Tibial nerve (tissue), 4 donors: ENCODE measurements at places on chromosomes 6 and 20. TPM values are rescaled to one million over a fixed set of nuclear protein-coding genes. Genes with fewer than 3 reads are reported as not detected.
A peak's percentile ranks its signal among the peaks of the same experiment; 100 is the strongest.

DNA sequence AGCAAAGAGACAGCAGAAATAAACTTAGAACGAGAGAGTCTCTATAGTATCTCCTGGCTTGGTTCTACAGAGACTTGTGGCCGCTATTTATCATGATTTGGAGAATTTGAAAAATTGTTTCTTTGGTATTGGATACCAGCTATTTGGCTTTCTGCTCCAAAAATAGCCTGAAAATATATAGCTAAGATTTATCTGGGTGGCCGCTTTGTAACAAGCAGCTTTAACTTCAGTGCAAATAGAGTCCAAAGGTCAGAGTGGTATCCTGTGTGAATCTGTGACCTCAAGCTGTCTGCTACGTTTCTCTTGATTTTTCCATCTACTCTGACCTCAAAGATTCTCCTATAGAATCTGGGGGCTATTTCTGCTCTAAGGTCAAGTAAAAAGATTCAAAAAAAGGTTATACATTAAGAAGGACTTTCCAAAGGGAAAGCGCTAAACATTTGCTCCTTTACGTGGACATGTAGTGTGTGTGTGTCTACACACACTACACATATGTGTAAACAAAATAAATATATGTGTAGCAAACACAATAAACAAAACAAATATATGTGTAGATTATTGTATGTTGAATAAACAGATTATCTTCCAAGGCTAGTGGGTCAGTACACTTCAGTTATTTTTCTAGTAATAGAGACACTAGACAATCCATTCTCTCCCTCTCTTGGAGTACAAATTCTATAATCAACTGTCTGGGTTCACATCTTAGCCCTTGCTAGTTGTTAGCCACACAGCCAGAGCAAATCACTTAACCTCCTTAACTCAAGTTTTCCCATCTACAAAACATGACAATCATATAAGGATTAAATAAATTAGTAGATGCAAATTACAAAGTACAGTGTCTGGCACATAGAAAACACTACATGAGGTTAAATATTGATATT is 40.8 kb downstream of the CHD6 start:
- no peak for DNase-seq

- DNase-seq: no peak
Measured at GRCh38 chr6:52373151-52373690, 11.3 kb downstream of the PAQR8 start.

- peak; percentile 28 for DNase-seq
Measured at GRCh38 chr6:3230900-3231246, 3.4 kb upstream of the TUBB2B start.

DNA sequence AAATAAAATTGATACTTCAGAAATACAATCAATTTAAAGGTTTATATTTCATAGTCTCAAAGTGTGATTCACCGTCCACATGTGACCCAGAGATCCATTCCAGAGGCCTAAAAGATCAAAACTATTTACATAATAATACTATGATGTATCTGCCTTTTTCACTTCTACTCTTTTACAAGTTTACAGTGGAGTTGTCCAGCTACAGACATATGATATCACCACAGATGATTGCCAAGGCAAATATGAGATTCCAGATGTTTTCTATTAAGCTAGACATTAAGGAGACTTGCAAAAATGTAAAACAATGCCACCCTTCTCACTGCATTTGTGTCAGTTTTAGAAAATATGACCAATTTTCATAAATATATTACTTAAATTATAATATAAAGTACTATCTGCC is 443.7 kb downstream of the GJA1 start:
- DNase-seq: no peak

DNA sequence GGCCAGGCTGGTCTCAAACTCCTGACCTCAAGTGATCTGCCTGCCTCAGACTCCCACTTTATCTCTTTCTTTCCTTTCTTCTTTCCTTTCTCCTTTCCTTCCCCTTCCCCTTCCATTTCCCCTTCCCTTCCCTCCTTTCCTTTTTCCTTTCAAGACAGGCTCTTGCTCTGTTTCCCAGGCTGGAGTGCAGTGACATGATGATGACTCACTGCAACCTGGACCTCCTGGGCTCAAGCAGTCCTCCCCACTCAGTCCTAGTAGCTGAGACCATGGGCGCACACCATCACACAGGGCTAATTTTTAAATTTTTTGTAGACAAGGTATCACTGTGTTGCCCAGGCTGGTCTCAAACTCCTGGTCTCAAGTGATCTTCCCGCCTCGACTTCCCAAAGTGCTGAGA is 377.6 kb upstream of the ZFP64 start:
- DNase-seq: no peak

RAB32 gene
- 23.2 TPM for total RNA-seq

DNA sequence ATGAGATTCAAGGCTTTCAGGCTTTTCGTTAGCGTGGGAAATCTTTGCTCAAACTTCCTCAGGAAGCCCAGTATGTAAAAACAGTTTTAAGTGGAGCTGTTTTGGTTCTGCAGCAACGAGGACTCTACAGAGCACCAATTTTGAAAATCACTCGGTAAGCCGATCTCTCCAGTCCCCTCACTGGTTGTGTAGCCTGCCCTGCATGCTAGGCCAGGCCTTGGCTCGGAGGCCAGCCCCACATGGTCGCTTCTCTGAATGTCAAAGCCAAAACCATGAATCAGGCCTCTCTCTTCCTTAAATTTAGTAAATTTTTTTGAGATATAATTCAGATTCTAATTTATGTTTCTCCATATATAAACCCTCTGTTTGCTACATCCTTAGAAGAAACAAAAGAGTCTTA is 108.0 kb downstream of the CHD6 start:
- DNase-seq: no peak

- no peak for DNase-seq
Measured at GRCh38 chr6:63676412-63677114, 41.0 kb downstream of the PHF3 start.

LTB gene
- not detected for total RNA-seq

GRCh38 chr20:60203451-60203850 is 245.2 kb downstream of the CDH26 start:
- DNase-seq: no peak

NKAIN4 gene
- total RNA-seq: 7.2 TPM

DNA sequence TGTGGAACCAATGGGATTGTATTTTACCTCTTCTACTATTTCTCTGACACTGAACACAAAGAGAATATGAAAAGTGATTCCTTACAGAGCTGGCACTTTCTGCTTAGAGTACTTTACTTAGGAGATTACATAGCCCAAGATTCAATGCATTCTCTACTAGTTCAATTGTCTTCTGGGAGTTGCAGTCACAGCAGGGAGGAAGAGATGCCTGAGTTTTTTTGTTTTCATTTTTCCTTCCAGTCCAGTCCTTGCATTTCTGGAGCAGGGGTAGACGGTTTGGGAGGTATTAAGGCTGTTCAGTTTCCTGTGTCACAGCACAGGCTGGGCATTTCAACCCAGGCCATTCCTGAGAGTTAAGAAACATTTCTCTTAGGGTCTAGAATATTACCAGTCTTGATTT is 42.0 kb upstream of the SLC2A12 start:
- DNase-seq: no peak

DNA sequence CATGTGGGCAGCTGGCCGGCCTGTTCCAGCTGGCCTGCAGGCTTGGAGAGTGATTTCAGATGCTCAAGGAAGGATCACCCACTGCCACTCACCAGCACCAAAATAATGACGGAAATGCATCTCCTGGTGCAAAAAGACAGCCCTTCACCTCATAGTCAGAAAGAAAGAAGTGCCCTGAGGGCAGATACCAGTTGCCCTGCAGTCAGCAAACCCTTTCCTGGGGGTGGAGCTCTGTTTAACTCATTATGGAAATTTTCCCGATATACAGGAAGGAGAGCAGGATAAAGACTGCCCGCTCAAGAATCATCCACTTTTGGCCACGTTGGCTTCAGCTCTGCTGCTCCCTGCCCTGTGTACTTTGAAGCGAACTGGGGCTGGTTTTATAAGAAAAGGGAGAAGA is 127.9 kb downstream of the GRM4 start:
- DNase-seq: no peak

DNA sequence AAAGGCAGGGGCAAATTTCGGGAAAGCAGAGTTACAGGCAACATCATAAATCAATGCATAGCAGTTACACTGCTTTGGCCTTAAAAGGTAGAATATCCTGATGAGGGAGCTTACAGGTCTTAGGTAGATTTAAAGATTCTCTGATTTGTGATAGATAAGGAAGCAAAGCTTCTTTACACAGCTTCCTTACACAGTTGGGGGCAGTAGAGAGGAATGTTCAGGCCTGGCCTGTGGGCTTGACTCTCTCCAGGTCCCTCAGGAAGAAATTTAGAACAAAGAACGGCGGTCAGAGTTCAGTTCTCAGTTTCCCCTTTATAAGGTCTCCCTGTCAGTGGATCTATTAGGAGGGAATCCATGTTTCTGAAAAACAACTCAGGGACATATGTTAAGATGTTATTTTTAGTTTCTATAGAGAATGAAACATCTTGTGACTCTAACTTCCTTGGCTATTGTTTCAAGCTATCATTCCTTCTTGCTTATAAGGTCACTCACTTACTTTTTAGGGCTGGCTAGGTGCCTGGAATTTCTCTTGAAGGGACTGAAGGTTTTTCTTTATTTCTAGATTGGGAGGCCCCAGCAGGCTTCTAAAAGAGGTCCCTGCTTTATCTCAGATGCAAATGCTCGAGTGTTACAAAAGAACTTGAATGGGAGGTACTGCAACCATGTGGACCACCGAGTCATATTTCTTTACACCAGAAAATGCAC is 11.8 kb downstream of the HLA-B start:
- DNase-seq: no peak

C20orf141 gene
- not detected for total RNA-seq

WFDC5 gene
- total RNA-seq: not detected

GRCh38 chr20:60888771-60889170 is 363.3 kb upstream of the CDH4 start:
- DNase-seq: no peak

MLN gene
- total RNA-seq: not detected
